H54 (cell line): ENCODE measurements at places on chromosomes 3 and 15.
A peak's percentile ranks its signal among the peaks of the same experiment; 100 is the strongest.

- DNase-seq, result no peak
Observed at GRCh38 chr3:96354742-96355141, 459.7 kb upstream of the EPHA6 start.

DNA sequence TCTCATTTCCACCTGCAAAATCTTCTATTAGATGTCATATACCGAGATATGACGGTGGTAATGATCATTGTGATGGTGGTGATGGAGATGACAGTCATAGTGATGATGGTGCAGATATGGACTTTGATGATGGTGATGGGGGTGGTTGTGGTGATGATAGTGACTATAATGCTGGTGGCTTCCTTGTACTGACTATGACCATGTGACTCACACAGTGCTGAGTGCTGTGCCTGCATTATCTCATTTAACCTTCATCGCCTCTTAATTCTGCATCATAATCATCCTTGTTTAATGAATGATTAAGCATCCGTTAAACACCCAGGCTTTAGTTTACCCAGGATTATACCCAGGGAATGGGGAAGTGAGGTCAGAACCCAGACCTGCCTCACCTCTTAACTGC, 331.7 kb downstream of the FEZF2 start:
- no peak for DNase-seq

DNA sequence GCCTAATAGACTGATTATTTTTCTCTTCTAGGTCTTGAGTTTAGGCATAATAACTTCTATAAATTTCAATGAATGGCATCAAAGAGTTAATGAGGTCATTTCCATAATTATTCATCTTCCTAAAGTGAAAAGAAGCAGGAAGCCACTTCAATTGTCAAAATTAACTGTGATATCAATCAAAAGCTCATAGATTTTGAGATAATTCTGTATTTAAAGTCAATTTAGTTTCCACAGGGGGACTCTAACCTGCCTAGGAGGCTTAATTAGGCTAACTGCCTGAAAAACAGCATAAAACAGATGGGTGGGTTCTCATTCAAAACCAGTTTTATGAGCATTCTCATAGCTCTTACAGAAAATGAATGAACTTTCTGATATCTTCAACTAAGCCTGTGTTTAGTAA, 177.8 kb downstream of the OTOL1 start:
- DNase-seq, result no peak

GRCh38 chr15:23483821-23484299, 36.8 kb upstream of the GOLGA6L2 start:
- DNase-seq, result no peak

DNA sequence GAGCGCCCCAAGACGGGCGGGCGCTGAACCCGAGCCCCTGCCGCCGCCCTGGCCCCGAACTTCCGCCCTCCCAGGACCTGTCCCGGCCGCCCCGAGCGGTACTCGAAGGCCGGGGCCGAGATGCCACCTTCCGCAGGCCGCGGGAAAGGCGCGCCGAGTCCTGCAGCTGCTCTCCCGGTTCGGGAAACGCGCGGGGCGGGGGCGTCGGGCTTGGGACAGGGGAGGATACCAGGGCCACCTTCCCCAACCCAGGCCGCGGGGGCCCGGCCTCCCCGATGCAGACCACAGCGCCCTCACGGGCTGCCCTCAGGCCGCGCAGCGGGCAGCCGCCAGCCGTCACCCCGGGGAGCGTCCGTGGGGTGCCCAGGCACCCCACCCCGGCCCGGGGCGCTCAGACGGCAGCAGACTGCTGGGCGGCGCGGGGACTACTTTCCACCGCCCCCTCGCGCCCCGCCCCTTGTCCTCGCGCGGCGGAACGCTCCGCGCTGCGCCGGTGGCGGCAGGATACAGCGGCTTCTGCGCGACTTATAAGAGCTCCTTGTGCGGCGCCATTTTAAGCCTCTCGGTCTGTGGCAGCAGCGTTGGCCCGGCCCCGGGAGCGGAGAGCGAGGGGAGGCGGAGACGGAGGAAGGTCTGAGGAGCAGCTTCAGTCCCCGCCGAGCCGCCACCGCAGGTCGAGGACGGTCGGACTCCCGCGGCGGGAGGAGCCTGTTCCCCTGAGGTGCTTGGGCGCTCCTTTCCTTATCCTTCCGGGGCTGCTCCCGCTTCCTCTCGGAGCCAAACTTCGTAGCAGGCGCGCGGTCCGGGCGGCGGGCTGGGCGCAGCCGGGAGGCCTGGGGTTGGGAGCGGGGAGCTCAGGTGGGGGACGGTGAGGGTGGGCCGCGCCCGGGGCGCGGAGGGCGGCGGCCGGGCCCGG, at the start of gene CTNNB1:
Gene CTNNB1 (plus strand): TSS at position 556 of the 916 bp plus-strand sequence. CDS start 24,564 bp downstream, outside the sequence.
- DNase-seq, result peak; percentile 59

DNA sequence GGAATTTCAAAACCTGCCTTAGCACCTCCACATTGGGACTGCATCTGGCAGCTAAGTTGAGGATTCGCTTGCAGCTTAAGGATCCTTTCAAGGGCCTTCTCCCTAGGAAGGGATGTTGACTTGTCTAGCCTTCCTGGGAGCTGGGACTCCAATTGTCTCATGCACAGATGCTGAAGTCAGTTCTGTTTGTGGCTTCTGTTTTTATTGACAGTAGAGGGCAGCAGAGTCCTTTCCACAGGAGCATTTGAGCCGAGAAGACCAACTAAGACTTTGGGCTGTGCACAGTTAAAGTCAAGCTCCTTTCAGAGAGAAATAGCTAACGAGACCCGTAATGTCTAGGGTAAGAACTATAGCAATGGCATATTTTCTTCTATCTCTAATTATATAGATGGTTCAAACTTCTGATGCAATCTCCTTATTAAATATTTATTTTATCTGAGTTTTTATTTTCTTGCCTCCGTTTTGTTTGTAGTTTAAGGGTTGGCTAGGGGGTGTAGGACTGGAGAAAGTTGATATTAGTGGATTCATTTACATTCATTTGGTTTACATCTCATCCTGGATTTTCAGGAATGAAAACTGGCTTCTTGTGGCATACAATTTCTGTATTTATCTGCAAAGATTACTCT, 59.7 kb upstream of the KBTBD8 start:
- DNase-seq, result peak; percentile 6

GRCh38 chr3:71127052-71127831, 456.3 kb downstream of the FOXP1 start:
- no peak for DNase-seq

GRCh38 chr15:100937171-100937570, 18.0 kb downstream of the LRRK1 start:
- DNase-seq, result no peak
